ENCODE measurements at places on chromosomes 3 and 15.

DNA sequence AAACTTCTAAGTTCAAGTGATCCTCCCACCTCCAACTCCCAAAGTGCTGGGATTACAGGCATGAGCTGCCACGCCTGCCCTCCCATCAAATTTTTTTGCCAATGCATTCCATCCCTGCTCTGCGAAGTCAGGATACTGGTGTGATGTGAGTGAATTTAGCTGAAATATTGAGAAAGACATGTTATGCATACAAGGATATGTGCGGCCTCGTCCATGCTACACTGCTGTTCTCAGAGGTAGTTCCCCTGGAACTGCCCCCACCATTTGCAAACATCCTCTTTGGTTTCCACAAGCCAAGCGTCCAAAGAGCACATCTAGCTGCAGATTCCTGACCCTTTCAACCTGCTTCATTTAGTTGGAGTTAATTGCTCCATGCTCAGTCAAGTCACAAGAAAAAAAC, 36.5 kb upstream of the BCL2A1 start:
- DNase-seq, result no peak

- DNase-seq, result peak; percentile 69
Measured at GRCh38 chr3:71680603-71681002, 44.6 kb downstream of the EIF4E3 start.

GRCh38 chr3:44109771-44110361, 131.8 kb upstream of the TOPAZ1 start:
- no peak for DNase-seq

GRCh38 chr3:8741581-8742261, 8.1 kb downstream of the CAV3 start:
- DNase-seq, result peak; percentile 83

DNA sequence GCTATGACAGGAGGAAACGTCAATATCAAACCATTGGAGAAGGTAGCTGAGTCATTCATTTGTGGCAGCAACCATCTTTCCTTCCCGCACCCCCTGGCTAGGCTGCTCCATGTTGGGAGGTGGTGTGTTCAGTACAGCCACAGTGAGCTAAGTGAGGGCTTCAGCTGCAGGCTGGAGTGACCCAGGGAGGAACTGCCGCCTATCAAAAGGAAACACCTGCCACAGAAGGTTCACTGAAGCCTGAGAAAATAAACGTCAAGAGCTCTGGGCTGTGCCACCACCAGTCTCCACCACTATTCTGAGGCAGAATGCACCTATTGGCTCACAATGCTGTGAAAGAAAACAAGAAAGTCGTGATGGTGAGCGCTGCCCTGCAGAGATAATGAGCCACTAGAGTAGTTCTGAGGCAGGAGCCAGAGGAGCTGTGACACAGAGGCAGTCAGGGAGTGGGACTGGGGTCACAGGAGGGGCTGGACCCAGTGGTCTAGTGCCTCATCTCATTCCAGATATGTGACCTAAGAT, 34.8 kb upstream of the CD47 start:
- no peak for DNase-seq

DNA sequence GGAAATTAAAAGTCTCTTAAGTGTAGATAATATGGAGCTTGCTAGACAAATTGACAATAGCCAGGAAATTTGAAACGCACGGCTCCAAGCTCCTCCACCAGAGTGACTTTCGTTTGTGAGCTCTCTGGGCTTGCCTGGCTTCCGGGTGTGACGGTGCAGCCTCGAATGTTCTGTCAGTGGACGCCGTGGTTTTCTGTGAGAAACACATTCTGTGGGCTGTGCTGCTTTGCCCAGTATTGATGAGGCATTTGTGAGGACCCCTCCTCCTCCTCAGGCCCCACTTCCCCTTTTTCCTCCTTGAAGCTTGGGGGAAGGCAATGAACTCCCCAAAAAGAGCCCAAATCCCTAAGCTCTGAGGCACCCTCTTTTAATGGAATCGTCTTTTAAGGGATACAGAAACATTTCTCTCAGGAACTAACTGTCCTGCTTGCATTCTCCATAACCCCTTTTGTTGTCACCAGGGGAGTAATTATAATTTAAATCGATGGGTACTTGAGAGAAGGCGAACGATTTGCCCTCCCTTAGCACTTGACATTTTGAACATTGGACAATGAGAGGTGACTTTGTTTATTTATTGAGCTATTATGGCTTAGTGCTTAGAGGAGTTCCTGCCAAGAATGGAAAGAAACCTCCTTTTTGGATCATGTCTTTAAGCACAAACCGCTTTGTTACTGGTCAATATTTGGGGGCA, 40.8 kb downstream of the POLR2M start:
- DNase-seq, result no peak

- no peak for DNase-seq
Measured at GRCh38 chr3:131427226-131427625, 45.7 kb downstream of the NUDT16 start.

- no peak for DNase-seq
Measured at GRCh38 chr15:65192016-65192415, 6.9 kb upstream of the CLPX start.

- no peak for DNase-seq
Measured at GRCh38 chr15:38691965-38692788, 127.6 kb upstream of the RASGRP1 start.

DNA sequence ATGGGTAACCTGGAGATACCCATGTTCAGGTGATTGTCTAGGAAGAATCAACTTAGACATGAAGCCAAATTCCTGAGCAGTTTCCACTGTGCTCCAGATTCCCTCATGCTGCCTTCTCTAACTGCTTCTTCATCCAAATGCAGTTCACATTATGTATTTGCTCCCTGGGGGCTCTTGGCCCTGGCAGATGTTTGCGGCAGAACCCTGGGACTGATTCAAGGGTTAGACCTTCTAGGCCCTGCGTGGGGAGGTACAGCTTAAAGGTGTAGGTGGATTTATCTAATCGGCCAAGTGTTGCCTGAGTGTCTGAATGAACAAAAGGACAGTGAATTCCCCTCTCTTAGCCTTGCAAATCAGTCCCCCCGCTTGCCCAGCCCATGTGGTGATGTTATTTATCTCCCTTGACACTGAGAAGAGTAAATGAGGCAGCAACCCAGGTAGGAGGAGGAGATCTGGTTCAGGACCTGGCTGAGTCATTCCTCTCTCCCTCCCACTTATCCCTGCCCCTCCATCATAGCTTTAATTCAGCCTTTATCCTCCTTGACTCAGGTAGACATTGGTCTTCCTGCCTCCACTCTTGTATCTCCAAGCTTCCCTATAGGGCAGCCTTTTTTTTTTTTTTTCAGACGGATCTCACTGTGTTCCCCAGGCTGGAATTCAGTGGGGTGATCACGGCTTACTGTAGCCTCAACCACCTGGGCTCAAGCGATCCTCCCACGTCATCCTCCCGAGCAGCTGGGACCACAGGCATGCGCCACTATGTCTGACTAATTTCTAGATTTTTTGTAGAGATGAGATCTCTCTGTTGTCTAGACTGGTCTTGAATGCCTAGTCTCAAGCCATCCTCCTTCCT, 54.8 kb downstream of the MAGEF1 start:
- DNase-seq, result no peak

DNA sequence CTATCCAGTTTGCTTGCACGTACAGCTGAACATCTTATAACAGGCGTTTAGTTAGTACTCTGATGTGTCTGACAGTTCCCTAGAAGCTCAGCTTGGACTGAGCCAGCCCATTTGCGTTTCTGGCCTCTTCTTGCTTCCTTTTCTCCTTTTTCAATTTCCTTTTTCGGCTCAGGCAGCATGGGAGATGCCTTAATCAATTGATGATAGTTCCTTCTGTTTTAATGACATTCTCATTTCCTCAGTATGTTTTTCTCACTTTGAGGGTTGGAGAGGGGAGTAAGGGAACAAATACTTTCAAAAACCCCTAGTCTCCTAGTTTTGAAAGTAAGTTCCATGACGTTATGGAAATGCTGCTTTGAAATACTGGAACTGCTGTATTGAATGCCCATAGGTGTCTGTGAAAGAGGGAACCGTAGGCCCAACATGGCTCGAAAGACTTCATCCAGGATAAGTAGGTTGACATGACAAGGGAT, 18.9 kb downstream of the IL1RAP start:
- DNase-seq, result no peak

- DNase-seq, result no peak
Measured at GRCh38 chr15:58517682-58518525, 86.1 kb downstream of the LIPC start.

GRCh38 chr3:129663045-129663446, 56.6 kb upstream of the PLXND1 start:
- no peak for DNase-seq

GRCh38 chr3:160697637-160698380, 20.8 kb downstream of the ARL14 start:
- DNase-seq, result peak; percentile 24

DNA sequence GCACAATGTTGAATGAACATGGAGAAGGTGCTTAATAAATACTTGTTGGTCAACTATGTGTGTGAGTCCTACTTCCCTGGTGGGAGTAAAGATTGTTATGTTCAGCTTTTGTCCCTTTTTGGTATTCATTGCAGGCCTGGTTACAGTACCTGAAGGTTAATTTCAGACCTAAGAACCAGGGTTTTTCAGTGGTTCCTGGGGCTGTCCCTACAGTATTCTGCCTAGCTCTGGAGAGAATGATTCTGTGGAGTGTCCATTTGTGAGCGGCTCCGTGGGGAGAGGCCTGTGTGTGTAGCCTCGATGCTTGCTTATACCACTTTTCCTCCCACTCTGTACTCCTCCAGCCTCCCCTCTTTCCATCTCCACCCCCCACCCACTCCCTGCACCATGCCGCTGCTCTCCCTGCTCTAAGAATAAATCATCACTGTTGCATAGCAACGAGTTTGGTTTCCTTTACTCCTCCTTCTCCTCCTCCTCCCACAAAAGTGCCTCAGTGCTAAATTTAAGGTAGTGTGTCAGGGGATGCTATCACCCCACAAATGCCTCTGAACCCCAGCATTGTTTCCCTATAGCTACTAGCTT, 150.6 kb upstream of the ROPN1 start:
- no peak for DNase-seq

DNA sequence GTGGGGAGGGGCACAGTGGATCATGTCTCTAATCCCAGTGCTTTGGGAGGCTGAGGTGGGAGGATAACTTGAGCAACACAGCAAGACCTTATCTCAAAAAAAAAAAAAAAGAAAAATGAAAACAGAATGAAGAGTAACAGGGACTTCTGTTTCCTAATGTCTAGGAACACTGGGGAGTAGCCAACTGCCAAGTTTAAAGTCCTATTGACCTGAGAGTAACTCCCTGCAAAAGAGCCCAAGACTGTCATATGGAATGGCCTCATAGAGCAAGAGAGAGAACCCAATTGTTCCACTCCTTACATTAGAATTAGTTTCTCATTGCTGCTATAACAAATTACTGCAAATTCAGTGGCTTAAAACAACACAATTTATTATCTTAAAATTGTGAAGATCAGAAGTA, 881.4 kb upstream of the ROBO1 start:
- DNase-seq, result no peak

- DNase-seq, result no peak
Measured at GRCh38 chr15:50698101-50698500, 11.5 kb upstream of the TRPM7 start.
